B cell (primary cell): ENCODE measurements at places on chromosomes 5 and 9.

DNA sequence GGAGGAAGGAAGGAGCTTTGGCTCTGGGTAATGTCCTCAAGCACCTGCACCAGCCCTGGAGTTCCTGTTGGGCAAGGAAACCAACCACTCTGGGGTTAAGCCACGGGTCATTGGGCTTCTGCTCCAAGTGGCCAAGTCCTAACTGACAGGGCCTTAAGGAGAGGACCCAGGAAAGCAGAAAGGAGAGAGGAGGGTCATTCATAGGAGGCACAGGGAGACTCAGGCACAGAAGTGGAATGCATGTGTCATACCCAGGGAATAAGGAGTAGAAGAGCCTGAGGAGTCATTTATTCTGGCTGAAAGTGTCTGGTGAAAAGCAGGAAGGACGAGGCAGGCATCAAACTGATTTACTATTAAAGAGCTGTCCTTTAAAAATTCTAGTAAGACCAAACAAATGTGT lies 129.2 kb downstream of the DMRT2 start:
- DNase-seq, result no peak

- no peak for DNase-seq
Measured at GRCh38 chr5:82859451-82860140, 217.6 kb downstream of the TMEM167A start.

DNA sequence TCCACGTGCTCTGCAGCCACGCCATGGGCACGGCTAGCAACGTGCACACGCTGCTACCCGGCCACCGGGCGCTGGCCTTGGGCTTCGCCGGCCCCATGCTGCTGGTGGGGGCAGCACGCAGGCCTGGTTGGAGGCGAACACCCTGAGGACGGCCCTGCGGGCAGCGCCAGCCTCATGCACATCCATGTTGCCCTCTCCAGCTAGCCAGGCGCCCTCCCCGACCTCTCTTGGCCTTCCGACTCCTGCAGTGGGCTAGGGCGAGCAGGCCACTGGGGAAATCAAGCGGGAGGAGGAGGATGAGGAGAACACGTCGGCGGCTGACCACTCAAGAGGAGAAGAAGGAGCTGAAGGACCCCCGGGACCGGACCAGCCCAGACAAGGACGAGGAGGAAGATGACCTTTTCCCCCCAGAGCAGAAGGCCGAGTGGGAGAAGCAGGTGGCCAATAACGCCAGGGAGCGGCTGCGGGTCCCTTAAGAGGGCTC lies 73.3 kb downstream of the INSL6 start:
- DNase-seq, result no peak

DNA sequence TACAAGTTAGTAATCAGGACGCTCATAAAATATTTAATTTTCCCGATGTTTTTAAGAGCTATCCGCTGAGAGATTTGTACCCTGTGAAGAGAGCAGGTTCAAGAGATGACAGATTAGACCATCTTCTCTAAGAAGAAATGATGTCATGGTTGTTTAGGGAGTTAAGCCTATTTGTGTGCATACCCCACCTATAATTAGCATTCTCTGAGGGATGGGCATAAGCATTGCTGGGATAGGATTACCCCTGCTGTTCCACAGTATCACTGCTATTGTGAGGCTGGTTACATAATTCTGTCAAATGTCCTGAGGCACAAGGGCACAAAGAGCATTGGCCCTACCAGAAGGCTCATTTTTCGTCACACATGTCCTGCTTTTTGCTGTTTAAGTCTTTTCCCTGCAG lies 687.0 kb downstream of the CETN3 start:
- no peak for DNase-seq

GRCh38 chr9:78397454-78397853 lies 100.5 kb downstream of the PSAT1 start:
- no peak for DNase-seq

DNA sequence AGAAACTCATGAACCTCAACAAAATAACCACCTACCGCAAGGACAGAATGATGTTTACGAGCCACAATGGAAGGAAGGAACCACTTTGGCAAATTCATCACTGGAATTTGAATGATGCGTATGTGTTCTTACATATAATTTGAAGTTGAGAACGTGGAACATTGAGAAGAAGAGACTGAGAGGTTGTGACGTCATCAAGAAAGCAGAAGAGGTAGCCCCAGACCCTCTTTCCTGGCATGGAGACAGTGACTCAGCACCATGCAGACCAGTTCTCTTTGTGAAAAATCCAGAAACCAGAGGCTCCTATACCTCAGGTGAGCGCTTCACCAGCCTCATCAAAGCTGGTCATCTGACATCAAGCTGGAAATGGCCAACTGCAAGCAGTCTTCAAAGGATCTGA lies 124.5 kb downstream of the PDZD2 start:
- DNase-seq, result no peak
